ENCODE measurements at places on chromosomes 5 and 9. TPM values are rescaled to one million over a fixed set of nuclear protein-coding genes. Genes with fewer than 3 reads are reported as not detected.

DNA sequence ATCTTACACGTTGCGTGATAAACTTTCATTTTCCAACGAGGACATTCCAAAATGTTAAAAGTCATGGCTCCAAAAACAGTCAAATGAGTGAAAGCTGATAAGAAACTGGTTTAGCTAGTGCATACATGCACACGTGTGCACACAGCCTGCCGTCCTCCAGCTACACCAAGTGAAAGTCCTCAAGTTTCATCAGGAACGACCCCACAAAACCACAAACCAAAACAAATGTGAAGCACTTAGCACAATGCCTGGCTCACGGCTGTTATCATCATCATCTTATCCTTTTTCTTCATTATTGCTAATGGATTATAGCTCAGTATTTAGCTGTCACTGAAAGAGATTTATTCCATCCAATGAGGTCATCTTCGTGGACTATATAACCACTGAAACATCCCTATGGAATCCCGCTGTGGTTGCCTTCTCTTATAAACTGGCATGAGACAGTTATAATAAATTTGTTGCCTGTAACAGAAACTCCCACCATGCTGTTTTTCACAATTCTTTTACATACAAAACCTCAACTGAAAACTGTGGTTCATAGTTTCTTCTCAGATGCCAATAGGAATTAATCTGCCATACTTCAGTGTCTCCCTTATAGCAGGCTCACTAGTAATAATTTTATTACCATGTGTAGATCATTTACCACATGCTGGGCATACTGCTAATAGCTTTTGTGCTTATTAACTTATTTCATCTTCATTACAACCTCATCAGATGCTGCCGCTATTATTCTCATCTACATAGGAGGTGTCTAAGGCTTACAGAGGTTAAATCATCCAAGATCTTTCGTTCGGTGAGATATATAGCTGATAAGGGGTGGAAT lies 56.1 kb downstream of the SAXO1 start:
- no peak for DNase-seq

The PCDHA7 gene
- total RNA-seq, result not detected

- DNase-seq, result no peak
These were observed 7.7 kb upstream of the MATR3 start for GRCh38 chr5:139285651-139286392.

The GHR gene
- total RNA-seq, result 25.9 TPM

- DNase-seq, result no peak
These were observed 435.9 kb upstream of the TLE4 start for GRCh38 chr9:79135681-79136415.

The IRX2 gene
- total RNA-seq, result not detected

The TRIM36 gene
- total RNA-seq, result 0.57 TPM

GRCh38 chr9:90421786-90422185 lies 220.8 kb downstream of the DIRAS2 start:
- no peak for DNase-seq

DNA sequence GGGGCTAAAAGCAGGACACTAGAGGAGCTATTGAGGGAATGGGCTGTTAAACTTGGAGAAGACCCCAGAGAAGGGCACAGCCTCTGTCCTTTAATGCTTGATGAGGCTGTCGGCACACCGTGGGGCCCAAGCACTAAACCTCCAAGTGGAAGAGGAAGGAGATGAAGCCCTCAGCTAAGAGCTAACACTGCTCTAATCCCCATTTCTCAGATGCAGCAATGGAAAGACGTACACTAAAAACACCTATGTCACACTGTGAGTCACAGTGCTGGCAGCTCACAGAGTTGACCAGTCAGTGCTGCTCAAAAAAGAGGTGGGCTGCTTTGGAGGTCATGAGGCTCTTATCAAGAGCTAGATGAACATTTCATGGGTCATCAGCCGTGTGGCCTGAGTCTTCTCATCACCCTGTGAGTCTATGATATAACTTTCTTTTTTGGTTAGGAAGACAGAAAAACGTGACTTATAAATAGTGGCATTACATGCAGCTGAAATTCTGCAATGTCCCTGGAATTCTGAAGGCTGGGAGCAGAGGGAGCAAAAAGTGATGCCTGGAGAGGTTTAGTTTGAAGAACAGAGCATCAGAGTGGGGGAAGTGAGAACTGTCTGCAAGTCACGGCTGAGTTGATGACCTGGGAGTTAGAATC lies 21.5 kb downstream of the TNFSF8 start:
- no peak for DNase-seq

DNA sequence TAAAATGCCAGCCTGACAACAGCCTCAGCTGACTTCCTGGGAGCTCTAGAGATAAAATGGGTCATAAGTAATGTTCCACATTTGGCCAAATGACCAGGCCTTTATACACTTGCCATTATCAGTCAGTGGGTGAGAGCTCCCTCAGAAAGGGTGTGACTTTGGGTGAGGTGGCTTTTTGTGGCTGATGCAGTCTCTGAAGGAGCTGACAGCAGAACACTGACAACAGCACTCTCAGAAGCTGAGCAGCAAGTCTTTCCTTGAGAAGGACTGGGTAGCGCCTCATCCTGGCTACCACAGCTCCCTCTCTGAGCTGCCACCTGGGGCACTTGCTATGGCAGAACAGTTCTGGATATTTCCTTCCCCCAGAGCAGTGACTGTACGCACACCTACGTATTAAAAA lies 22.0 kb upstream of the GNAQ start:
- DNase-seq, result no peak

The ADAMTS13 gene
- 8.1 TPM for total RNA-seq

- DNase-seq, result no peak
These were observed 25.9 kb upstream of the UNC5A start for GRCh38 chr5:176784218-176785165.

GRCh38 chr9:122090981-122091380 lies 2.1 kb downstream of the TTLL11 start:
- DNase-seq, result no peak

DNA sequence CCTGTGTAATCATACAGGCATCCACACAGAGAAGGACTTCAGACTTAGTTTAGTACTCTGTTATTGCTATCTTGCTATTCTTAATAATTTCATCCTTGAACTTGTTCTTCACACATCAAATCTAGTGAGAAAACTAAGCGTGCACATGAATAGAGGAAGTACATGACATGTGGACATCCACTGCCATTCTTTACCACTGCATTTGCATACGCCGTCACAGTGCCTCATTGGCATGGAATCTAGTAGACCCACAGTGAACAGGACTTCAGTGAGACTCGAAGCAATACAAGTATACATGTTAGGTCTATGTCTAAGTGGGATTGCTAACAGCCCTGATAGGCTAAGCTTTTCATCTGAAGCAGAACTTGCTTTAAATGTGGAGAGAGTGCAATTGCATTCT lies 592.1 kb downstream of the TLE4 start:
- no peak for DNase-seq

GRCh38 chr5:57164124-57164523 lies 9.7 kb upstream of the GPBP1 start:
- DNase-seq, result no peak

DNA sequence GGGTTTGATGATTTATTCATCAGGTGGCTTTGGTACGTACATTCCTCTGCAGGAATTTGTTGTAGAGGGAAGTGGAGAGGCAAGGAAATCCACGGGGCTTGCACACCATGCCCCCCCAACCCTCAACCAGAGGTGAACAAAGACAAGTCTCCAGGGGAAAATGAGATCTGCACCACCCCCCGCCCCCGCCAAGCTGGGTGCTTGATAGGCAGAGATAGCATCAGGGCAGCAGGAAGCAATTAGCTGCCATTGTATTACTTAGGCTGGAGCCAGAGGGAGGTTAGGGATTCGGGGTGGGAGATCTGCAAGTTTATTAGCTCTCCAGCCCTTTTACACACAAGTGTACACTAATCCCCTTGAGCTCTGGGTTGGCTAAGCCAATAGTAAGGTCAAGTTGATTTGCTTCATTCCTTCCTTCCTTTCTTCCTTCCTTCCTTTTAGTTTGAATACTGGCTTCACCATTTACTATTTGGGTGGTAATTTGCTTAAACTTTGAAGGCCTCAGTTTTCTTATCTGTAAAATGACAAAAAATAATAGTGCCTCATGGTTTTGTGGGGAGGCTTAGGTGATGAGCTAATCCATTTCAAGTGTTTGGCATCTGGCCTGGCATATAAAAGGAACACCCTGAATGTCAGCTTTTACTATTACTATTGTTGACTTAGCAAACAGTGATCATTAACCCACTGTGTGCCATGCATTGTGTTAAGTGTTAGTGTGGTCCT lies 34.1 kb downstream of the SPRY4 start:
- DNase-seq, result no peak

The NTNG2 gene
- 0.16 TPM for total RNA-seq

The CCL28 gene
- total RNA-seq, result 1.2 TPM

DNA sequence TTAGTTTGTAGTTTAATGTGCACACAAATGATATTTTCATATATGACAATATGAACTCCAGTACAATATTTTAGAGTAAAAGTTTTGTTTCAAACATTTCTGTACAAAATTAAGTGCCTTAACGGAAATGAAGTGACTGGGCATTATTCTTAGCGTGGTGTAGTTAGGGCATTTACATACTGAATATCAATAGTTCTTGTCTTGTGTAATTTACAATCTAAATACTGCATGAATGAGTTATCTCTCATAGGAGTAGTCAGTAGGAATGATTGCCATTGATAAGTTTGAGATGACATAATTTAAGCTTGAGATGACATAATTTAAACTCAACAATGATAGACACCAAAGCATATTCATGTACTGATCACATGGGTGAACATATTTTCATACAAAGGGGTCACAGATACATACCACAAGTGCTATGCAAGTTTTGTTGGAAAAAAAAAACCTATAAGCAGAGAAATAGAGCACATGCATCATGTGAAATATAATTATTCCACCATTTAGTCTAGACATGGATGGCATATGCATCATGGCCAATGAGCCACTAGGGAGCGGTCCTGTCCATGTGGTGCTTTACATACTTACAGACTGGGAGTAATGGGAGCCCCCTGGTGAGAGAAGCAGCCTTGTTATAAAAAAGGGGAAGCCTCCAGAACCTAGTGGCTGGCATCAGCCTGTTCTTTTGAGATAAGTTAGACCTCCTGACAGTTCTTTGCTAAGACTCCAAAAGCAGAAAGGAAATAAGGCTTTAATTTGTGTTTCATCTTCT lies 1523.9 kb downstream of the MAT2B start:
- DNase-seq, result no peak

The DNAJB5 gene
- total RNA-seq, result 1.1 TPM

- no peak for DNase-seq
These were observed 621 bp downstream of the PCDHA13 start for GRCh38 chr5:140882591-140882899.

The GABRA6 gene
- total RNA-seq, result not detected

DNA sequence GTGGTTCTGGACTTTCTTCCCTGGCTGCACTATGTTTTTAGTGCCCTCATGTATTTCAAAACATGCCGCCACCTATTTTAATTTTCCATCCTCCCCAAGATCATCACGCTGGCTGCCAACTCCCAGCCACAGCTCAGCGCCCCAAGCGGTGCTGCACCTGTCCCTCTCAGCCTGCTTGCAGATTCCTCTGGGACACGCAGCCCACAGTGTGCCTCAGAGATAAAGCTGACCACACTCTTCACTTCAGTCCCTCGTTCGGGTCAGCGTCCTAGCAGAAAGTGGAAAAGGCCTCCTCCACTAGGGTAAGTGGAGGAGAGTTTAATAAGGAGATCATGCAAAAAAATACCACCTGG lies 56.2 kb upstream of the CKS2 start:
- DNase-seq, result no peak

GRCh38 chr5:104016646-104017045 lies 454.1 kb upstream of the NUDT12 start:
- DNase-seq, result no peak
